ENCODE measurements at places on chromosomes 16 and 17. TPM values are rescaled to one million over a fixed set of nuclear protein-coding genes. Genes with fewer than 3 reads are reported as not detected.

The PRSS8 gene
- 0.12 TPM for total RNA-seq

The CD19 gene
- 2.1 TPM for total RNA-seq

The TP53TG3 gene
- not detected for total RNA-seq

The MYCBPAP gene
- 0.23 TPM for total RNA-seq

The DNAAF8 gene
- 5.1 TPM for total RNA-seq

The RTN4RL1 gene
- 0.58 TPM for total RNA-seq
